ENCODE measurements at places on chromosomes 7 and 10. TPM values are rescaled to one million over a fixed set of nuclear protein-coding genes. Genes with fewer than 3 reads are reported as not detected.

AKR1C1 gene
- 49.7 TPM for total RNA-seq

STYXL1 gene
- total RNA-seq, result 73.5 TPM

KIAA1549 gene
- total RNA-seq, result 1.7 TPM

CALHM1 gene
- not detected for total RNA-seq

CHST3 gene
- total RNA-seq, result 19.8 TPM

DKK1 gene
- total RNA-seq, result 74.1 TPM

SPDYE2 gene
- not detected for total RNA-seq

MBL2 gene
- total RNA-seq, result not detected

SEMA3A gene
- 33.4 TPM for total RNA-seq

Measured in airway epithelial cell (primary cell).